ENCODE measurements at places on chromosomes 5 and 9.

DNA sequence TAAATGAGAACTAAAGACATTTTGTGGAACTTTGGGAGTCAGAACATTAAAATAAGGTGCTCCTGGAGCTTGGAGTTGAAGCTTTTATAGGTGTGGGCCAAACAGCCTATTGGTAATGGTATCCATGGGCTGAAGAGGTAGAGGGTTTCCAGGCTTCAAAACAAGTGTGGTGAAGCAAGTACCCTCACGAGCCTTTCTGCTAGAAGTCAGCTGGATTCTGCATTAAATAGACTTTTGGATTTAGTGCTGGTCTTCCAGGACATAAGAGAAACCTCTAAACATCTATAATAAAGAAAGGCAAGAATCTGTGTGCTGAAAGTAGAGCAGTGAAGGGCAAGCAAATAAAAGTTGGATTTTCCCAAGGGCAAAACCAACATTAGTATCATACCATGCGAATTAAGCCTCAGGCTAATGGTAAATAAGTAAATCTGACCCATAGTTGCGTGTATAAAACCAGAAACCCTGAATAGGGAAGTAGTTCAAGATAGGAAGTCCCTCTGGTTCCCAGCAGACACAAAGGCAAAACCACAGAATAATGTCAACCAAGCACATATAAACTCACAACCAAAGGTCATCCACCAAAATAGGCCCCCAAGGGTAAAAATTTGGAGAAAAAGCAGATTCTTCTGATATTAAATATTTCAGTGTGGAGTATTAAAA, 306.3 kb downstream of the TLE4 start:
- no peak for DNase-seq

DNA sequence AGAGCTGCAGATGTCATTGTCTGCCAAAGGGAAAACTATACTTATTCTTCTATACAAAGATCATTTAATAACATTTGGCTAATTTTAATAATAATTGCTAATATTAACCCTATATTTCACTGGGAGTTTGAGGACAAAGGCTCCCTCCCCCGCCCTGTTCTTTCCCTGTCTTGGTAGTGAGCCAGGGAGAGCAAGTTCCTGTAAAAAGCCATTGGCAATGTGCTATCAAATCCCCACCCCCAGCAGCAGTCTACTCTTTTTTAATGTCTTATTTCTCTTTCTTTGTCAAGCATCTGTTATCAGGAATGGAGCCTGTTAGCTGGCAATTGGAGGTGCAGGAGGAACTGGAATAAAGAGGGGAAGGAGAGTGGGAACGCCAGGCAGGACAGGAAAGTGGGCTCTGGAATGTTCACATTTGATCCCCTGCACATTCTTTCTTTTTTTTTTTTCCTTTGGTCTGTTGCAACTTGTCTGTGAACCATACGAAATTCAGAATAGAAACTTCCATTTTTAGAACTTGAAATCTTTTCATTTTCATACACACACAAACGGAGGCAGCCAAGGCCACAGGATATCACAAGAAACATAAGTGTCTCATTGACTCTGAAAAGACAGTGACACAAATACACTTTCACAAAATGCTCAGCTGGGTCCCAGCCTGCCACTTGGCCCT, 664.8 kb upstream of the ZNF608 start:
- DNase-seq = peak; percentile 13

DNA sequence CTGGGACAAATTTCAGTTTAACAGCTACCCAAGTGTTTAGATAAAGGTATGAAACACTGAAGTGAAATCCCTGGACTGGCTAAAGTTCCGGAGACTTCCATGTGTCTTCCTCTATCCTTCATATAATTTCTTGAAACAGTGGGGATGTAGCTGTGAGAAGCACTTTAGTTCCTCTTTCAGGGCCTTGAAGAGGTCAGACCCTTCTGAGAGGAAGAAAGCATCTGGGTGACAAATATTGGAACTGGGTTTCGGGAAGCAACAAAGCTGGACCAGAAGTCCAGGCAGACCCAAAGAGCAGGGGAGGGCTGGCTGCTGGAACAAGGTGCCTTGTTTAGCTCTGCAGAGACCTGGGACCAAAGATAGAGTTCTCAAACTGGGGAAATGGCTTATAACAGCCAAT, 75.4 kb upstream of the ZFAND5 start:
- DNase-seq = no peak

GRCh38 chr5:53481887-53482716, 1.7 kb downstream of the FST start:
- DNase-seq = peak; percentile 51

- DNase-seq = no peak
Measured at GRCh38 chr9:130104491-130105193, 50.9 kb downstream of the GPR107 start.

DNA sequence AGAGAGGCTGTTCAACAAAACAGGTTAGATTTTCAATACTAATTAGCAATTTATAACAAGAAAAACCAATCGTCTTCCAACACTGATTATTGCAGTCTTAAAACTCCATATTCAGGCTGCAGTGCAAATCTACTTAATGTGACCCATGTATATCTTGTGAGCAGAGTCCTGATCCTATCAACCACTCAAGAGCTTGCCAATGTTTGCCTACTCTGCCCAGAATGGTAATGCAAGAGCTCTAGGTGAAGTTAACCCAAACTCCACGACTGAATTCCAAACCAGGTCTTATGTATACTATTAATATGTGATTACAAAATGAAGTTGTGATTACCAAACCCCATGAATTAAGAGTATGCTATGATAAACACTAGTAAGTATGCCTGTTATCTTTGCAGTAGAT, 17.1 kb downstream of the EFNA5 start:
- no peak for DNase-seq

GRCh38 chr9:89218040-89218928, 39.7 kb upstream of the SHC3 start:
- DNase-seq = no peak

DNA sequence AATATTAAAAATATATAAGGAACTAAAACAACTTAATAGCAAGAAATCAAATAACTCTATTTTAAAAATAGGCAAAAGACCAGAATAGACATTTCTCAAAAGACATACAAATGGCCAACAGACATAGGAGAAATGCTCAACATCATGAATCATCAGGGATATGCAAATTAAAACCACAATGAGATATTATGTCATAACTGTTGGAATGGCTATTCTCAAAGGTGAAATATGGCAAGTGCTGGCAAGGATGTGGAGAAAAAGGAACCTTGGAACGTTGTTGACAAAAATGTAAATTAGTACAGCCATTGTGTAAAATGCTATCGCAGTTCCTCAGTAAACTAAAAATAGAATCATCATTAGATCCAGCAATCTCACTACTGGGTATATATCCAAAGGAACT, 468.5 kb downstream of the NFIB start:
- DNase-seq = no peak

GRCh38 chr9:100104314-100104713, 5.3 kb downstream of the INVS start:
- DNase-seq = no peak

DNA sequence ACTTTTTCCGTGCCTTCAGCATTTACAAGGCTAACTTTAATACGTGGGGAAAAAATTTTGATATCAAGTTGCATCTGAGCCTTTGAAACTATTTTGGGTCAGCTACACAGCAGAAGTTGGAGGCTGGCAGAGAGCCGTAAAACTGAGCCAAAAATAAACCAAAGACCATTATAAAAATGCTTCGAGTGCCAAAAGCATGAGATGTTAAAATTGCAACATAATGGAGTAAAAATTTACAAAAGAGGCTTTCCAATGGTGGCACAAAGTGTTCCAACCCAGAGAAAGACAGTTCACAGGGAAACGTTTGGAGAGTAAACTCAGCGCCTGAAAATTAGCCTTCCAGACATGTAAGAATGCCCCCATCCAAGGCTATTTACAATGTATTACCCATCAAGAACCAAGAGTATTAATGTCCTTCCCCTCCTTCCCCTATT, 190.3 kb downstream of the TLE1 start:
- peak; percentile 68 for DNase-seq

DNA sequence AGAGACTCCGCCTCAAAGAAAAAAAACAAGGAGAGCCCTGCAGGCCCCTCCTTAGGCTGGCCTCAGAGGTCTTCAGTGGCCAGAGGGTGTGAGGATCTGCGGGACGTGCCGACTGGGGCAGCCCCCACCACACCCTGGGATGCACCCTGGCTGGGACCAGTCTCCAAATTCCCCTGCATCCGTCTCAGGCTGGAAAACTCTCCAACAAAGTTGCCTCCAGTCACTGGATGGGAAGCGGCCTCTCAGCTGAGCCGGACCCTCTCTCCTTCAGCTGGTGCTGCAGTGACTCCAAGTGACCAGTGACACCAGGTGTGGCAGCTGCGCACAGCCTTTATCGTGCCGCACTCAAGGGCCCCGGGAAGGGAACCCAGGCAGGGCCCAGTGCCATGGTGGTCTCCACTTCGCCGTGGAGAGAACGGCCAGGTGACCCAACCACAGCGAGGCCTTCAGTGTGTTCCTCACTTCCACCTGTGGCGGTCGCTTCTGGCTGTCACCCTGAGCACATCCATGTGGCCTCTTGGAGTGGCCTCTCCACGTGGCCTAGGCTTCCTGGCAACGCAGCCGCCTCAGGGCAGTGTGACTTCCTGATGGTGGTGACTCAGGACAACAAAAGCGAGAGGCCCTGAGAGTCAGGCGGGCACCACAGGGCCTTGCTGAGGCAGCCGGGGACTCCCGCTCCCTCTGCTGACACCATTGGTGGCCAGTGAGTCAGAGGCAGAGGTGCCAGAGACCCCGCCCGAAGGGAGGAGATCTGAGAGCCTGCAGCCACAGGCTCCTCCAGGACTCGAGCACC, 19.3 kb upstream of the CAMSAP1 start:
- DNase-seq = no peak

DNA sequence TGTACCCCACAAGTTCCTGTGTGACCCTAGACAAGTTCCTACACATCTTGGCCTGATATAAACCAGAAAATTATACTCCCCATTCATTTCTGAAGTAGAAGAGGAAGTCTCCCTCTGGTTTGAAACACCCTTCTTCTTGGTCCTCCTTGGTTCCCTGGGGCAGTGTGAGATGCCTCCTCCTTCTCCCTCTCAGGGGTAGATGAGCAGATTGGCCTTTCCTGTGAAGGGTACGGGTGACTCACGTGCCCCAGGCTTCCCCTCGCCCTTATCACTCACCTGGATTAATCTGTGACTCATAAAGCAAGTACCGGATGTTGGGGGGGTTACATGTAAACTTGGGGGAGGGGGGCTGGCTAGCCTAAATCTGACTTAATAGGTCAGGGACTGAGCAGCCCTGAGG, 11.1 kb upstream of the AQP3 start:
- DNase-seq = no peak

DNA sequence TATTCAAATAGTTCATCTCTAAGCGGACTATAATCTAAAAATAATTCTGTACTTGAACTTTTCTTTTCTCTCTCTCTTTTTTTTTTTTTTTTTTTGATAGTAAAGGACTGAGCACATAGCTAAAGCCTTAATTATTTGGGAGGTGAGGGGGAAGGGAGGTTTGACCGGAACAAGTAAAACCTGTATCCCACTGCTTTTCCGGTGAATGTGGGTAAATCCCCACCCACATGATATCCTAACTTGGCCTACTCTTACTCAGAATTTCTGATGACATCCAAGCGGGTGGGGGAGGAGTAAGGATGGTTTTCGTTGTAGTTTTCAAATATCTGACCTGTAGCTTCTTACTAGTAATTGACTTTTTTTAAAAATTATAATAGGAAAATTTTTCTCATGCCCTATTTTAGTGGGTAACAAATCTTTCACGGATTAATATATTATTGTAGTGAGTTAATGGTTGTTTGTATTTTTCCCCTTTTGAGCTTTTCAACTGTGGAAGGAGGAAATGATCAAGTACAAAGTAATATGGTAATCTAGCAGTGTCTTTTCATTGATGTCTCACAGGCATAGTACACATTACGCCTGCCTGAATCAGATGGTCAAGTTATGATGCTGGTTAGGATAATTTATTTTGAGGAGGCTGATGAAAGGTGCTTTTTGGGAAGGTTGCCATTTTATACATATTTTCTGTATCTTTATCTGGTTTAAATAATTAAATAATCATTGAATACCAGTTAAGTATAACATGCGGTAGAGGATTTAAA, 2.2 kb upstream of the ELL2 start:
- no peak for DNase-seq

GRCh38 chr5:132283423-132284043, 10.7 kb upstream of the SLC22A4 start:
- no peak for DNase-seq

- no peak for DNase-seq
Measured at GRCh38 chr5:6365142-6365976, 13.0 kb downstream of the MED10 start.

DNA sequence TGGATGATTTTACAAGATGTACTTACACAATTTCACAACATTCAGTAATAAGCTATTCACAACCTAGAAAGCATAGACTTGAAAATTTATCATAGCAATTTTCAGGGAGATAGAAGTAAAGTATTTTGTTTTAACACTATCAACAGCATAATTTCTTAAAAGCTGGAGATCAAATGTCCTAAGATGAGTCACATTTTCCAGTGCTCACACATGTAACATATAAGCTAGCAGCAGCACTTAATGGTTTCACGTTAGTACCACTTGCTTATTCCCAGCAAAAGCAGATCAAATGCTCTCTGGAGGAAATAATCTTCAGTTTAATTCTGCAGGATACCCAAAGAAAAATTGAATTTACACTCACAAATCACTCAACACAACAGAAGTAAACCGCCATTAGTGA, 6.5 kb downstream of the OR13C8 start:
- no peak for DNase-seq

DNA sequence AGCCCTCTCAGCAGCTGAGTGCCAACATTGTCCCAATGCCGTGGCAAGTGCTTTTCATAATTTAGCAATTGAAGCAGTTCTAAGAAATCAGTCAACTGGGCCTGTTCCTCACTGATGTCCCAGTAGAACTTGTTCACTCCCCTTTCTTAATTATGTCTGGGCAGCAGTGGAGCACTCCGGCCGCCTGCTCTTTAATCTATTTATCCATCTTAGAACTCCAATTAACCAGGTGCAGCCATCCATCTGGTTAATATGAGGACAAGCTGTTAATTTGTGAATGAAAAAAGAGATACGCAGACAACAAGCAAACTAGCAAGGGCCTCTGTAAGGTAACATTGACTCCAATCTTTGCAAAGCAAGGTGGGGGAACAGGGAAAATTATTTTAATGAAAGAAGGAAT, 39.4 kb downstream of the MAT2B start:
- DNase-seq = no peak

GRCh38 chr5:170963521-170963920, 101.7 kb downstream of the RANBP17 start:
- no peak for DNase-seq

GRCh38 chr9:22722492-22722891, 275.9 kb downstream of the DMRTA1 start:
- DNase-seq = no peak

- DNase-seq = no peak
Measured at GRCh38 chr9:110923601-110924000, 114.7 kb downstream of the LPAR1 start.
